Stimulated activated CD8-positive, alpha-beta memory T cell treated with anti-CD3 and anti-CD28 coated beads, Interleukin-4, amount 100 ng/mL, for 1 hour (primary cell): ENCODE measurements at places on chromosomes 5 and 9.

DNA sequence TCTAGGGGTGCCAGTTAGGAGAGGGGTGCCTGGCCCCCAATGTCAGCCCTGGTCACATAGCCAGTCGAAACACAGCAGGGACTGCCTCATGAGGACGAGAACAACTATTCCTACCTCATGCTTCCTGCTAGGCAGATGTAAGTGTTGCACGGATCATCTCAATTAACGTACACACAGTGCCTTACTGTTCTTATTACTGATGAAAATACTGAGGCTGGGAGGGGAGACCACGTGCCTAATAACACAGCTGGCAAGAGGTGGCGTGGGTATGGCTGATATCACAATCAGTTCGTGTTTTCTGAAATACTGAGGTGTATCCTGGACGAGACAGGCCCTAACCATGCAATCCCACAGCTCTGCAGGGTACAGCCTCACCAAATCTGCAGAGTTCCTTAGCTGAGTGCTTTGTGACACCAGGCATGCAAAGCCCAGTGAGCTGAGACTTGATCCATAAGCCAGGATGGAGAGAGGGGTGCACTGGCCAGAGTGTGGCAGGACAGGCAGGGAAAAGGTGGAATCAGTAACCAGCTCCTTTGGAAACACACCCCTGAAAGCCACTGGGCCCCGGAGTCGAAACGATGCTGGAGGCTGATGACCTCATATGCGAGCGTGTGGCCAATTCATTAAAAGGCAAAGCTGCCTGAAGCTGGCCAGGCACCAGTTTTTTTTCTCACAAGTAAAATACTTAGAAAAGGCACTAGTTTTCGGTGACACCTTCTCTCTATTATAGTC is 63.9 kb downstream of the PRRT1B start:
- no peak for DNase-seq

DNA sequence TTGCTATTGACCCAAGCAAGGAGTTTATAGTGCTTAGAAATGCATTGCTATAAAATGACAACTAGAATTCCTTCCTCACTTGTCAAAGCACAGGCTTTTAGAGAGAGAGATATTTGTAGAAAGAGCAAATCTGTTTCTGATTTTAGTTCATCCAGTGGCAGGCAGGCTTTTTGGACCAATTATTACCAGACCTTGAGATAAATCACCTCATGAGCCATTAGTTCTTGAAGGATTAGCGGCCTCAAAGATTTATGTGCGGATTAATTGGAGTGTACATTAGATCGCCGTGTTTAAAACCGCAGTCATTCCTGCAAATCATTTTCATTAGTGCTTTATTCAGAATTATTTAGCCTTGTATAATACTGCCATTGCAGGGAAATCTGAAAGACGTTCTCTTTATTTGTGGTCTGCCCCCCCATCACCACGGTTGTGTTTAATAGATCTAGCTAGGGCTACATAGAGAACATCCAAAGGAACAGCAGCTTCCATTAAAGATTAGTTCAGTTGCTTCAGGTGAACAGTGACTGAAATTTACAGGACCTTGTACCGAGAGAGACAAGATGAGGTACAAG is 28.8 kb upstream of the TJP2 start:
- no peak for DNase-seq

DNA sequence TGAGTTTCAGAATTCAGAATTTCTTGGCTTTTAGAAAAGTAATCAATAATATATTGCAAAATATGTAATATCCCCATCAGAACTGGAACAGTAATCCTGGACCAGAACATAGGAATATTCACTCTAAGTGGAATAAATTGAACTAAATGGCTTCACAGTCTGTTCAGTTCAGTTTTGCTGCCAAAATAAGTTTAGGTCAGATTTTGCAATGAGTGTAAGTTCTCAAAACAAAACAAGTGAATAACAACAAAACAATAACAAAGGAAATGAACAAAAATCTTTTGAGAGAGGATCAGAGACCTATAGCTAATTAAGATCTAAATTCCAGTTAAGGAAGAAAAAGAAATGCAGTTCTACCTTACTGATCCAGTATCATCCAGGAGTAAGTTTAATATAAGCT is 9.3 kb downstream of the PTGER4 start:
- no peak for DNase-seq

DNA sequence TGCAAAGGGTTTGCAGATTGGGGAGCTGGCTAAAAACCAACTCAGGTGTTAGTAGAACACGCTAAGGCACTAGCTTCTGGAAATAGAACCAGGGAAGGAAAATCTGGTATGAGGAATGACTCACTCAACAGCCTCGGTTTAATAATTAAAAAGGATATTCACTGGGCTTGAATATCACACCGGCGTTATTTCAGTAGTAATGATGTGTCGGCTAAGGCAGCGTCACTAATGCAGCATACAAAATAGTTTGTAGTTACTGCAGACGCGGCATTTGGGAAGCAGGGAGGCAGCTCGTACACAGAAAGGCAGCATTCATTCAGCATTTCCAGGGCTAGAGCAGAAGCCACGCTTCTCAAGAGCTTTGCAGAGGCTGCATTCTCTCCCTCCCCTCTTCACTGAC is 1.7 kb downstream of the ADRA1B start:
- DNase-seq, result no peak

DNA sequence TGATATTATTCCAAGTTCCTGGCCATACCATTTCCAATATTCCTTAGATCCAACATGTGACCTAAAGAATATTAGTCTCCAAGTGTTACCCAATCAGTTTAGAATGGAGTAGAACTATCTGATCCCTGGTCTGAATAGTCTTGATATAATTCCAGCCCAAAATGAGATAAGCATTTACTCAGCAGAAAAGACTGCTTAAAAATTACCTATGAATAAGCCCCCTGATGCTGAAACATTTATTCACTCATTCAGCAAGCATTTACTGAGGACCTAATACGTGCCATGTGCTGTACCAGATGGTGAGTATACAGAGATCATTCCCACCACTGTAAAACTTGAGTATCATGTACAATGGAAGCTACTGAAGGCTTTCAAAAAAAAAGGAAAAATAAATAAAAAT is 157.0 kb downstream of the FAM114A2 start:
- no peak for DNase-seq

DNA sequence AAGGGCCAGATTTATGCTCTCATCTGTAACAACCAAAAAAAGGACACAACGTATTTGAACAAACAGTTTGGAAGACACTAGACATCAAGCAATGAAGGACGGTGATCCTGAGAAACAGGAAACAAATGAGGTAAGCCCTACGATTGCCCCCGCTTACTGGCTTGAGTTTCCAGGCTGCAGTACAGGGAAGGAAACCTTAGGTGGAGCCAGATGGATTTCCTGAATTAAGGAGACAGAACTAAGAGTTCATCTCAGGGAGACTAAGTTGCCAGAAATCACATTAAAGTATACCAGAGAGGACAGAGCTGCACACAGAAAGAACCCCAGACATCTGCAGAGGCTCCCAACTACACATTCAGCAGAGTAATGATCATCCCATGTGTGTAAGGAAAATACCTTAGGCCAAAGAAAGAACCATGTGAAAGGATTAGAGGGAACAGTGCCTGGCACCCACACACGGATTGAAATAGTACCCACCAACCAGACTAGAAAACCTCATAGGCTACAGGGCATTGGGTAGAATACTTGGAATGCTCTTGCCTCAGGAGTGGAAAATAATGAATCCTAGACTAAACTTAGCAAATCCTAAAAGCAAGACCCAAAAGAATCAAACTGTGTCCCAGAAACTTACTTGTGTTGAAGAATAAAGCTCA is 99.3 kb upstream of the NIPBL start:
- DNase-seq, result no peak

- no peak for DNase-seq
These were observed 2.1 kb downstream of the TLN1 start for GRCh38 chr9:35729700-35730485.

DNA sequence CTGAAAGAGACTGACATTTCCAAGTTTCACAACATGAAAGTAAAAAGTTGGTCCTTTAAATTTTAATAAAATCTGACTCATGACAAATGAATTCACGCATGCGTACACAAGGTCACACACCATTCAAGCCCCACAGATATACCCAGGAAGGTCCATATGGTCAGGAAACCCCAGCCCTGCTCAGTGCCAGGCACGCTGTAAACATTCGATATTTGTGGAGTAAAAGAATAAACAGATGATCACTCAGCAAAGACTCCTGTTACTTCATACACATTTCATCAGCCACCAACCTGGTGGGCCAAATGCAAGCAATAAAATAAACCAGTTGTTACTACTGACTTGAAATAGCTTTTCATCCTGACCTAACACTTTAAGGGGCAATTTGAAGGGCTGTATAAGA is 158.0 kb upstream of the RETREG1 start:
- DNase-seq, result no peak

DNA sequence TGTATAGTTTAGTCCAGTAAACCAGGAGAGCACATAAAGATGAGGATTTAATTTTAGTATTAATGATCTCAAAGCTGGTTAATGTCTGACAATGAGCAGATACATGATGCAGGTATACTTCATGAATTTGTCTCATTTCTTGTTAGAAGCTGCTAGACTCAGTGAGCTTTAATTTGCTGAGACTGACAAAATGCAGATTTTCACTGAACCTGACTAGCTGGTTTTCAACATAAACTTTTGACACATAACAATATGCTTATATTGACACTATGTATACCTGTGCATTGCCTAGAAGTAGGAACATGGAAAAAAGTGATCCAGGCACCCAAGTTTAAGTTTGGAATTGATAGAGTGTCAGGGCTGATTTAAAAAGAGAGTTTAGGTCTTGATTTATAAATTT is 10.8 kb downstream of the UBLCP1 start:
- DNase-seq, result no peak

DNA sequence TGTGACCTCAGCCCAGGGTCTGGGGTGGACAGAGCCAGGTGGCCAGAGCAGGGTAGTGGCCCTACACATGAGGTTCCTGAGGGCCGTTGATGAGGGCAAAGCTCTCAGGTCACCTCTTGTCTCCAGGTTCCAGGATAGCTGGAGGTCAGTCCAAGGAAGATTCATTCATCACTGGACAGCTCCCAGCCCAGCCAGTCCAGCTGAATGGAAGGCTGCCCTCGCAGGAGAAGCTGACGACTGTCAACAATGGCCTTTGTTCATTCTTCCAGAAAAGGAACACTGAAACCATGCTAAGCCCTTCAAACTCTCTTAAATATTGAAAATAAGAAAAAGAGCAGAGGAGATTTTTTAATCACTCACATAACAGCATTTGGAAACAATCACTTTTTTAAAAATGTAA is 169.7 kb upstream of the TBCA start:
- no peak for DNase-seq

DNA sequence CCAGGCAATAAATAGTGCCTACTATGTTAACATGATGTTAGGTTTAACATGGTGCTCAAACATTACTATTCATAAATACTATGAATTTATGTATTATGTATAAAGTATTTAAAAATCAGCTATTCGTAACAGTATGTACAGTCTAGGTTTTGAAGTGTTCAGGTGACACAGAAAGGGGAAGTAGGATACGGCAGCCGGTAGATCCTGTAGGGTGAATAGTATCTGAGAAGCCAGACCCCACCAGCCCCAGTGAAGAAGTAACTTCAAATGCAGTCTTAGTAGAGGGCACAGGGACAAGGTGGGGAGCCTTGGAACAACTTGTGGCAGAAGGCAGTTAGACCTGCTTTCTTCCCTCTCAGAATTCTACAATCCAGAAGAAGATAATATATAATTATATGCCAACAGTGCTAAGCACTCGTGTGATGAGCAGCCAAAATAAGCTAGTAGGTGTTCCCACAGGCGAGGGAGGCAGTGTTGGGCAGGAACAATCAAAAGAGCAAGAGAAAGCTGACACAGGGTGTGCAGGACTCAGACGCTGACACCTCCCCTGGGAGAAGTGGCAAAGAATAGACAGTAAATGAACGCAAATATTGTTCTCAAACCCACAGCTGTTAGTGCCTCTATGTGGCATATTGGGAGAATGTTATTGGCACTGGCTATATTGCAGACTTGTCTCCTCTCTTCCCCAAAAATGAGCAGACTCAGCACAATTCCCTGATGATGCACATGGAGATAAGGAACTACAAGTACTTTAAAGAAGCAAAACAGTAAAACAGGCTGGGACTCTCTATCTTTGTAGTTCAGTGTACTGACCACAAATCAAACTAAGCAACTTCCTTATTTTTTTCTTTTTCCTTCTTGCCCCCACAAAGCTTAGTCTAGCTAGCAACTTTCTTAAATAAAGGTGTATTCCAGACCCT is 4.6 kb downstream of the ZNF367 start:
- no peak for DNase-seq

DNA sequence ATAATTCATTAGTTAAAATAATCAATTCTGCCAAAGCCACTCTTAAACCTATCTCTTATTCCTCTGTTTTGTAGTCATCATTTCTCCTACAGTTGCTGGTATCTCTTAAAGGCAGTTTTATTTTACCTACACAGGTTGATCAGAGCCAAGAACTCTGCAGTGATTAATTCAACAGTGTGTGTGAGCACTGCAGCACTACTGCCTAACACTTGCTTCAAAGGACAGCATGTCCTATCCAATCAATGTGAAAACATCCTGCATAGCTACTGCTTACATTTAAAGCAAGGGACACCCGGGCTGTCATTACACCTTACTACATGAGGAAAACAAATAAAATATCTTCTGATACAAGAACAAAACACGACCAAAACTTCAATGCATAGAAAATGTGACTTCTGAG is 45.1 kb upstream of the HK3 start:
- no peak for DNase-seq

DNA sequence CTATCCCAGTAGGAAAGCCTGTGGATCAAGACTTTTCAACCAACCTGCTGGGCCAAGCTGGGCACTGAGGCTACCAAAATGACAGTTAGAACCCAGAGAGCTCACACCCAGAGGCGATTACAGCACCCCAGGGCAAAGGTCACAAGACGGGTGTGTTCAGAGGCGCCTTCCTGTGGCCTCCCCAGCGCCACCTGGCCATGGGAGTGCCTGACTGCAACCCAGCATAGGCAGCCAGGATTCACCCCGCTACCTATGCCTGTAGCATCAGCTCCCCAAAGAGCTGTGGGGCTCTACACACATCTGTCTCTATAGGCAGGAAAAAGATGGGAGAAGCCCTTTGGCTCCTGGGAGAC is 33.5 kb downstream of the PDGFRB start:
- DNase-seq, result no peak

DNA sequence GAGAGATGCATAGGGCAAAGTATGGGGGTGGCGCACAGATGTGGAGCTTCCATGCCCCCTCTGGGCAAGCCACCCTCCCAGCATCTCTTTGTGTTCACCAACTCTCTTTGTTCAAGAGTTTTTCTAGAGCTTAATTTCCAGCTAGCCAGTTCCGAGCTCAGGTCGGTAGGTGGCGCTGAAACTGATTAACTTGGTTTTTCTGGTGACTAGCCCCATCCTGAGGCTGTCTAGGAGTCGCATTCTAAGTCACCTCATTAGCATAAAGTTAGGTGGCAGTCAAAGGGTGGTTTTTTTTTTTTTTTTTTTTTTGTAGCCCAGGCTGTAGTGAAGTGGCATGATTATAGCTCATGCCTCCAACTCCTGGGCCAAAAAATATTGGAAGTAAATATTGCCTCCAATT is 476.4 kb downstream of the KDM4C start:
- DNase-seq, result no peak

DNA sequence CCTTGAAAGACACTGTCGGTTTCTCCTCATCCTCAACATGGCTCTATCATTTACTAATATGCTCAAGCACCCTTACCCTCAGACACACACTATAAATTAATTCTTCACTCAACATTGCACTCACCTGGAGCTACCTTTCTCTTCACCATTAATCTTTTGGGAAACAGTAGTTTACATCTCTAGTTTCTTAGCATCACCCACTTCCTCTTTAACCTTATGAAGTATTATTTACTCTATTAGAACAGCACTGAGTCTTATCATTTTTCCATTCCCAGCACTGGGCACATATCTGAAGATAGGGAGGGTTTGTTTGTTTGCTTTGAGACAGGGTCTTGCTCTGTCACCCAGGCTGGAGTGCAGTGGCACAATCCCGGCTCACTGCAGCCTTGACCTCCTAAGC is 213.5 kb downstream of the SMARCA2 start:
- no peak for DNase-seq
